ENCODE measurements at places on chromosomes 6 and 20.

- no peak for DNase-seq
Observed at GRCh38 chr6:160974304-160974771, 17.2 kb upstream of the MAP3K4 start.

DNA sequence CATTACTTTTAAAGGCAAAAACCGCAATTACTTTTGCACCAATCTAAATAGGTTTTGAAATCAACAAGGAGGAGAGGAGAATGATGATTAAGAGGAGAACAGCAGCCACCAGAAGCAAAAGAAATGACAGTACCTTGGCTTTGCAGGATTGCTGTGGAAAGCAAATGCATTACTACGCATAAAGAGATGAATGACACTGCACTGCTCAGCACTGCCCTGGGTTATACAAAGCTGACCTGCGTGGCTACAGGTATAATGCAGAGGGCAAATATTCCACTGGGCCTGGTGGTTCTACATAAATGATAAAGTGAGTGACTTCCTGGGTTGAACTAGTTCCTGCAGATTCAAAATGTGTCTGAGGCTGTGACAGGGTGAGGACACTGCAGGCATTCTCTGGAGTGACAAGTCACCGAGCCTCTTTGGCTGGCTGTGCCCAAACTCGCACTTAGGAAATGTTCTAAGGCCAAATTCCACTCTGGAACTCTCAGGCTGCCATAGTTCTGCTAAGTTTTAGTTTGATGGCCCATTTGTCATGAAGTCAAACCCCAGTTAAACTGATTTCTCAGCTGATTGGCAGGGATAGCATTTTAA is 78.6 kb downstream of the INSM1 start:
- DNase-seq = no peak

- DNase-seq = no peak
Observed at GRCh38 chr6:138957484-138957883, 30.6 kb downstream of the REPS1 start.

GRCh38 chr6:167491438-167492099 is 166.7 kb downstream of the TTLL2 start:
- no peak for DNase-seq

DNA sequence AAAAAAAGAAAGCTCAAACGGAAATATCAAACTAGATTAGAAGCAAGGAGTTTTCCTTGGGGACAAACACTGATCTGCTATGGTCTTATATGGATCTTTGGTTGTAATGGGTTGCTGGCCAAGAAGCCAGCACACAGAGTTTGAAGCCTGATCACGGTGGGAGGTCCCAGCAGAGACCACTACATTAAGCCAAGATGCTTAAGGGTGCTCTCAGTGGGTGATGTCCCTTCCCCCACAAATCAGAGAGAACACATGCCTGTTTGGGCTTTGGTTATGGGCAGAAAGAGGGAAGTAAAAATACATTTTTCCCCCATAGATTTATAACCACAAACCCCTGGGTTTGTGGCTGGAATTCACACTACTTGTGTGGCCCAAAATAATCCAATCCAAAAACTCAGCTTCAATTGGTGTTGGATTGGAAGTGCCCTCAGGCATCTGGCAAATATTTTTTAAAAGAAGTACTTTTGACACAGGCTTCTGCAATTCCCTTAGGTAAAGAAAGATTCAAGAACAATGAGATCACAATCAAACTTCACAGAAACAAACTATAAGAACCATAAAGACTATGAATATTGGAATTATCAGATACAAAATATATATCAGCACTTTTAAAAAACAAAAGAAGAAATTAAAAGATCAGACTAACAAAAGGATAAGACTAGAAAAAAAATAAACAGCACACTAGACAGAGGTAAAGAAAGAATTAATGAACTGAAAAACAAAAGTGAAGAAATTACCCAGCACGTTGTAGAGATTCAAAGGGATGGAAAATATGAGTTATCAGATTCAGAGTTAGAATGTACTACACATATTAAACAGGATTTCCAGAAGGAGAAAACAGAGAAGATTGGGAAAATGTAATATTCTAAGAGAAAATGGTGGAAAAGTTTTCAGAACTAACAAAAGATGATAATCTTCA is 44.7 kb downstream of the ESF1 start:
- DNase-seq = no peak

DNA sequence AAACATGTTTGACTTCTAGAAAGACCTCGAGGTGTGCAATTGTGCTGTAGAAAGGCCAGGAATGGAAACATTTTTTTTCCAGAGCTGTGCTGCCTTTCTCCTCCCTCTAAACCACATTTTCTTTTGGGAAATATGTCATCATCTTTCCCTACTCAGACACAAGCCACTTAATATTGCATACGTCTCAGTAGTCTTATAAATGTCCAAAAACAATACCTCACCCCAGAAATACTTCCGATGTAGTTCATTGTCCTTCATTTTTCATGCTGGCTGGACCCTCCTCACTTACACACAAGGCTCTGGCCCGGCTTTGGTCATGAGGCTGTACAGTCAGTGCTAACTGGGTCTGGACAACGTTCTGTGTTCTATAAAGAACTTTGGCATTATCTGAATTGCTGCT is 126.4 kb downstream of the SCML4 start:
- DNase-seq = no peak

DNA sequence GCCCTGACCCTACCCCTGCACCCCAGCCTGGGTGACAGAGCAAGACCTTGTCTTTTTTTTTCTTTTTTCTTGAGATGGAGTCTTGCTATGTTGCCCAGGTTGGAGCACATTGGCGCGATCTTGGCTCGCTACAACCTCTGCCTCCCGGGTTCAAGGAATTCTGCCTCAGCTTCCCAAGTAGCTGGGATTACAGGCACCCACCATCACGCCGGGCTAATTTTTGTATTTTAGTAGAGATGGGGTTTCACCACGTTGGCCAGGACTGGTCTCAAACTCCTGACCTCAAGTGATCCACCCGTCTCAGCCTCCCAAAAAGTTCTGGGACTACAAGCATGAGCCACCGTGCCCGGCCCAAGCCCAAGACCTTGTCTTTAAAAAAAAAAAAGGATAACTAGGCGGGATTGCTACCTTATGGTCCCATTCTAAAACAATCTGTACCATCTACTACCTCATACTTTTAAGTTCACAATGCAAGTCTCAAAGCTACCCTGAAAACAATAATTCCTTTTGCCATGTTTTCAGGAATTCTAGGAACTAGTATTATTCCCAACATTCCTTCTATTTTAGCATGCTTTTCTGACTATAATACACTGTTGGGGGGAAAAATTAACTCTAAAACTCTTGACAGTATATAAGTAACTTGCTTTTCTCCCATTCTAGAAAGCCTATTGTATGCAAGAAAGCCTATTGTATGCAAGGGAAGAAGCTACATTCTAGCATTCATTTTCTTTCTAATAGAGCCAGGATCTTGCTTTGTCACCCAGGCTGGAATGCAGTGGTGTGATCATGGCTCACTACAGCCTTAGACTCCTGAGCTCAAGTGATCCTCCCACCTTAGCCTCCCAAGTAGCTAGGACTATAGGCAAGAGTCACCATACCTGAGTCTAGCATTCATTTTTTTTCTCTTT is 6.6 kb downstream of the TUBB start:
- no peak for DNase-seq

DNA sequence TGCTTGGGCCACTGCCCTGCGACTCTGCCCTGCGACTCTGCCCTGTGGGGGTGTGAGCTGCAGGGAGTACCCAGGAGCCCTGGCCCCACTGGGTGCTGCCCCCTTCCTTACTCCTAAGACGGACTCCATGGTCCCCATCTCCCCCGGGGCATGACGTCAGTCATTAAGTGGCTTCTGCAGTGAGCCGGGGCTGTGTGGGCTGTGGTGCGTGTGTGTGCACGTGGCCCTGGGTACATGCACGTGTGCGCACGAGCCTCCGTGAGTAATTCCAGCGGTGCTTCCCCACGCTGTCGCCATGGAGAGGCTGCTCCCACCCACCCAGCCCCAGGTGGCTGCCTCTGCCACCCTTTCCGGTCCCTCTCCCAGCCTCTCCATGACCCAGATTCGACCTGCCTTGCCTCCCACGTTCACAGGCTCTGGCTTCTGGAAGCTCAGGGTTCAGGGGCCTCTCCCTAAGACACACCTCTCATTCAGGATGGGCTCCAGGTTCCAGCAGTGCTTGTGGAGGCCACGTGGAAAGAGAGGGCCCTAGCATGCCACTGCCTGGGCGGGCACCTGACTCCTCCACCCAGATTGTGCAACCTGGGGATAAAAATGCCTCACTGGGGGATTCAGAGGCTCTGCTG is 88.3 kb downstream of the DLGAP4 start:
- DNase-seq = no peak

GRCh38 chr6:82033631-82034211 is 213.8 kb downstream of the IBTK start:
- no peak for DNase-seq

DNA sequence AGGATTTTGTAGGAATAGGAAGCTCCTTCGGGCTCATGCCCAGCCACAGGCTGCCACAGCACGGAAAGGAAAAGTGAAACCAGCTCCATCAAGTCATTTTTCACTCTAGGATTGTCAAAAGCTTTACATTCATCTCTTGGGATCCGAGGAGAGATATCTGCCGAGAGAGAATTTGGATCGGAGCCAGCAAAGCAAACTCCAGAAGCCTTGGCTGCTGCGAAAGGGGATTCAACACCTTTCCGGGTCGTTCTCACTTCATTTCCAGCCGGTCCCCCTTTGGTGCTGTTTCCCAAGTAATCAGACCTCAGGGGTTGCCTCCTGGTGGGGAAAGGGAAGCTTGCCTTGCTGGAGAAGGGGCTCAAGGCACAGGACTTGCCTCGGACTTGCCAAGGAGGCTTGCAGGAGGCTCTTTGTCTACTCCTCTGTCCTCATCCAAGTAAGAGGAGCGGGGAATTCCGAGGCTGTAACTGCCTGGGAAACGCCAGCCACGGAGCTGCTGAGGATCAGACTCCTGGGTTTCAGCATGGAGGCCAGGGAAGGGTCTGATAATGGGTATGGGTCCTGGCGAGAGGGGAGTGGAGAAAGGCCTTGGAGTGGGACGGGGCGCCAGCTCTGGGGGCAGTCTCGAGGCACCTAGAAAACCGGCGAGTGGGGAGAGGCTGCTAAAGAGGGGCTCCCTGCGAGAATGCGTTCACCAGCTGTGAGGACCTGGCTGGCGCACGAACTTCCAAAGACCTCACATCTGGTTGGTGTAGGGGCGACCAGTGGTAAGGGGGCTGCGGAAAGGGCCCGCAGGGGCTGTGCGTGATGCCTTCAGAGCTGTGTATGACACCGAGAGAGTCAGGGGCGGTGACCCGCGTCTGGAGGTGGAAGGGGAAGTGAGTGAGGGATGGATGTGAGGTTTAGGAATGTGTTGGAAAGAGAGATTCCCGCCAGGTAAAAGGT is 702 bp downstream of the ETV7 start:
- no peak for DNase-seq

- no peak for DNase-seq
Observed at GRCh38 chr6:41638002-41638934, at the start of gene MDFI. Gene MDFI, plus strand, starts transcription at chr6:41638468. Its CDS starts 282 bp downstream, at chr6:41638750.

GRCh38 chr6:56278171-56278591 is 30.8 kb upstream of the COL21A1 start:
- no peak for DNase-seq

GRCh38 chr20:50005471-50005981 is 22.7 kb downstream of the SNAI1 start:
- DNase-seq = no peak

GRCh38 chr20:23625236-23625964 is 12.4 kb downstream of the CST3 start:
- no peak for DNase-seq

DNA sequence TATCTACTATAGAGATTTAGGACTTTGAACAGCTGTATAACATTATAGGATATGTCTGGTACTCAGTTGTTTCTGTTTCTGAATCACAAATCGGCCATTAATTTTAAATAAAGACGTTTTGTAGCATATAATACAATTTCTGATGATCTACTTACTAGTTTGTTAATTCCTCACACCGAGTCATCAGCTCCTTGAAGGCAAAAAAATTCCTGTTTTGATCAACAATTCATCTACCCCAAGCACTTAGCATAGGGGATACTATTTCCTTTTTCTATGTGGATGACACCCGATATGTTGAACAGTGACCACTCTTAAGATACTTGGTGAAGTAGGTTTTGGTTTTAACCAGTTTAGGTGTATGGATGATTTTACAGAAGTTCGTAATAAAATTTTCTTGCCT is 107.3 kb downstream of the NCOA3 start:
- no peak for DNase-seq

DNA sequence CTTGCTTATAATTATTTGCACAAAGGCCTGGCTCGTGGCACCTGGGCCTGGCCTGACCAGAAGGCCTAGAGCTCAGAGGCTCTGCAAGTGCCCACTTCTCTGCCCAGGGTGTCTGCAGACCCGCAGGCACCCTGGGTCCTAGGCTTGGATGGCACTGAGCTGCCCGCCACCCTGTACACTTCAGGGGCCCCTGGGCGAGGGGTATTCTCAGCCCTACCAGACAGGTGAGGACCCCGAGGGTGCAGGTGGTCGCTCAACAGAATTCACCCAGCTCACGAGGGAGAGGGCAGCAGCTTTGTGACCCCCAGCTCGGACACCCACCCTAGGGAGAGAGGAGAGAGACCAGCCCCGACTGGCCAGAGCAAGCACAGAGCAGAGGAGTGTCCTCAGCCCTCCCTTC is 83.9 kb downstream of the RIPOR3 start:
- DNase-seq = no peak

GRCh38 chr20:41004531-41005360 is 23.9 kb upstream of the TOP1 start:
- DNase-seq = peak; percentile 56

DNA sequence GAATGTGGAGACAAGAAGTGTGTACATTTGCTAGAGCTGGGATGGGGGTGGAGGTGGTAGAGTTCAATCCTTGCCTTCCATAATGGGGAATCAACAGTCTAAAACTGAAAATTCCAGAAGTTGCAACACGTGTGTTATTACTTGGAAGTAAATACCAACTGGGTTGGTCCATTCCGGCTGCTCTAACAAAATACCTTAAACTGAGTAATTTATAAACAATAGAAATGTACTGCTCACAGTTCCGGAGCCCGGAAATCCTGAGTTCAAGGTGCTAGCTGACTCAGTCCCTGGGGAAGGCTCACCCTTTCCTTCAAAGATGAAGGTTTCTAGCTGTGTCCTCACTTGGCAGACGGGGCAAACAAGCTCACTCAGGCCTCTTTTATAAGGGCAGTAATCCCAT is 59.0 kb downstream of the RIN2 start:
- no peak for DNase-seq

DNA sequence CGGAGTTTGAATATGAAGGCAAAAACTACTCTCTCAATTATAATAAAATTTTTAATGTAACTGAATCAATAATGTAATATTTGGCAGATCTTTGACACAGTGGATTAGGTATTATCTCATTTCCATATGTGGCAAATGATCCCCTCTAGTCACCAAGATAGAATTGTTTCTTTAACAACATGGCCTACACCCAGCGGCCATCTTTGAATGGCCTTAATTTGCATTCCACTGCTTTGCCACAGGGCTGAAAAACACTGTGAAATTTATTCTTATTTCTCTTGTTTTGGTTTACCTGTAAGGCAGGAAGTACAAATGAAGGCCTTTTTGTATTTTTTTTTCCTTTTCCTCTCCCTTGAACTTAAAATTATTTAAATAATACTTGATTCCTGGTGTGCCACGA is 162.6 kb upstream of the SCGN start:
- DNase-seq = no peak

- DNase-seq = no peak
Observed at GRCh38 chr20:57118107-57118769, 148.2 kb downstream of the BMP7 start.

- DNase-seq = no peak
Observed at GRCh38 chr6:3535033-3535775, 78.4 kb upstream of the SLC22A23 start.

GRCh38 chr20:47585087-47585747 is 83.5 kb downstream of the NCOA3 start:
- DNase-seq = no peak

Measured in stimulated activated CD4-positive, alpha-beta T cell treated with anti-CD3 and anti-CD28 coated beads, Interleukin-1b, Interleukin-23, amount 100 ng/mL, for 48 hours (primary cell).